Left ventricle myocardium superior (tissue), 1 donor: ENCODE measurements at places on chromosomes 11 and 22. TPM values are rescaled to one million over a fixed set of nuclear protein-coding genes. Genes with fewer than 3 reads are reported as not detected.

DNA sequence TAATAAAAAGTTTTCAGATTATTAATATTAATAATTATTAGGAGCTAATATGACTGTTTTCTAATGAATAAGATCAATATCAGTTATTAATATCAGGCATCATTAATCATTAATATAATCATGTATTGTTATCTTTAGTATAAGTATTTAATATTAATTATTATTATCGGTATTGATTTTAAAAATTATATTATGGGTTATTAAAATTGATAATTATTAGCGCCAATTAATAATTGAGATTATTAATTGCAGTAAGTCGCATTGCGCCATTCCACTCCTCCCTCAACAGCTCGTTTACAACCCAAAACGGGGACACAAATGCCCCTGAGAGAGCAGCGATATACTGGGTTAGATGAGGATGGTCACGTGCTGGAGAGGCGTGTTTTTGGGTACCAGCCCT is 20.2 kb downstream of the XNDC1N start:
- no peak for DNase-seq

SYTL2 gene
- 2.8 TPM for total RNA-seq

DNA sequence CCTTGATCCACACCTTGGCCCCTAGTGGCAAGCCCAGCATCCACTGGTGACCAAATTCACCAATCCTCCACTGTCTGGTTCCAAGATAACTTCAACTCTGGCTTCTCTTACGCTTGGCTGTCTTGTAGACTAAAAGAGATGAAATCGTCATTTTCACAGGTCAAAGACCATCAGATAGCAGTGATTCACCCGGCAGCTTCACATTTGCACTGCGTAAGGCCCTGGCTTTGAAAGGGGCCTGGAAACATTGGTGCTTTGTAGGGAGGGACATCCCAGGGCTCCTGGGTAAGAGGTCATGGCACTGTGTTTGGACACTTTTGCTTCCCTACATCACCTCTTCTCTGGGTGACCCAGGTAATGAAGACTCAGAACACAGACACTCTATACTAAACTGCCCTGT is 30.1 kb upstream of the FADD start:
- DNase-seq: no peak

BIRC3 gene
- 8.2 TPM for total RNA-seq

GRCh38 chr11:76837696-76838677 is 22.7 kb upstream of the ACER3 start:
- no peak for DNase-seq

ST14 gene
- 2.1 TPM for total RNA-seq

DNA sequence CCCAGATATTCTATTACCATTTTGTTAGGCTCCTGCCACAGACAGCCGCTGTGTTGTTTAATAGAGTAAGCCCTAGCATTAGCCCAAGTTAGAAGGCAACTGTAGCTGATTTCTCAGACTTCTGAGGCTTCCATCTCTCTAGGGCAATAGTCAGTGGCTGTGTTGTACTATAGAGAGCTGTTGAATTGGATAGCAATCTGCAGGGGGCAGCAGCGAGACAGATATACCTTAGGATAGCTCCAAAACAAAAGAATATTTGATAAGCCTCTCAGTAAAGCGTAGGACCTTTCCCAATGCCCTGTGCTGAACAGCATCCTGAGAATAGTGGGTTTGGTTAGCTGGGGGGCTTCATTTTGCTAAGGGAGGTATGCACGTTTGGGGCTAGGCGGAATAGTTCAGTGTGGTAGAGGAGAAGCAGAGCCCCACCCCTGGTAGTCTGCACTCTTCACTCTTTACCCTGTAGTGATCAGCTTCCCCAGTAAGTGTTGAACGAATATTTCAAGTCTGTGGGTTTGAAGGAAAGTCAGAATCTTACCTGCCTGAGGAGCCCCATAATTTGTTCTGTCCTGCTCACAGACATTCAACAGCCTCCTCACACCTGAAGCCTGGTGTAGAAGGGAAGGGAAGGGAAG is 515.1 kb downstream of the INSC start:
- peak; percentile 46 for DNase-seq

DNA sequence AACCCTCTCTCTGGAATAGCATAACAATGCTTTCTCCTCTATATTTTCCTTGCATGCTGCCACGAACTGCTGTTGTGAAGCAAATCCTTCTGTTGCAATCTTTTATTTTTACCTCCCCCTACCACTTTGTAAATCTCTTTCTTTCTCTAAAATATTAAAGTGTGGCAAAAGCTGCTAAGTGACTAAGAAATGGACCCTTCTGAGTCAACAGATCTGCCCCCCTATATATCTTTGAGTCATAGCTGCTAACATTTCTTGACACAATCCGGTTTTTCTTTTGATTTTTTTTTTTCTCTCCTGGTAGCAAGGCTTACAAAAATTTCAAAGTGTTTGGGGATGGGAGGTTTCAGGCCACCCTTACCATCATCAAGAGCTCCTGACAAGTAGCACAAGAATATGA is 39.0 kb upstream of the KIRREL3 start:
- no peak for DNase-seq

- DNase-seq: no peak
These were observed 6.9 kb downstream of the CADM1 start for GRCh38 chr11:115497303-115497702.

- no peak for DNase-seq
These were observed 13.4 kb upstream of the DAGLA start for GRCh38 chr11:61666684-61667297.

- DNase-seq: no peak
These were observed 401.3 kb upstream of the CADM1 start for GRCh38 chr11:115905341-115906000.

DNA sequence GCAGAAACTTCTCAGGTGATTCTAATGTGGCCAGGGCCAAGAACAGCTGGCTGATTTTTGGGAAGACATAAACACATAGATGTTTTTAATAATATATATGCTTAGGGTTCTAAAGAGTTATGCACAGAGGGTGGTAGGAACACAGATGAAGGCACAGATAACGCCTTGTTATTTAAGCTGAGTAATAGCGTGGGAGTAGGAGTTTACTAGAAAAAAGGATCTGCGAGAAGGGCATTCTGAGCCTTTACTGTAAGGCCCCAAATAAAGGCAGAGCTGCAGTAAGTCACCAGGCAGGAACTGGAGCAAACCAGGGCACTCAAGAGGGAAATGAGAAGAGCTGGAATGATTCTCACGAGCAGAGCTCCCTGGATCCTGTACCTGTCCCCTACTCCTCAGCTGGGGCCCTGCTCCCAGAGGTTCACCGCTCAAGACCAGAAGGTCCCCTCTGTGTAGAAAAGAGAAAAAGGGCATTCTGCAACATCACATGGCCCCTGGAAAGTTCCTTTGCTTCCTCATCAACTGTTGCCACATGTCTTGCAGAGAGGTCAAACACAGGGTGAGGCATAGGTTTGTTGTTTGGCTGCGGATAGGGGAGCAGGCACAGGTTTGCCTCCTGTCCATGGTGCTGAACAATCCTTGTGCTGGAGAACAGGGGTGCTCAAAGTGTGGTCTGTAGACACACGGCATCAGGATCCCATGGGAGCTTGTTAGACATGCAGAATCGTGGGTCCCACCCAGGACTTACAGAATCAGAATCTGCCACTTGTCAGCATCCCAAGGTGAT is 125.7 kb downstream of the TENM4 start:
- no peak for DNase-seq

KRTAP5-9 gene
- not detected for total RNA-seq

GRCh38 chr22:32901925-32902324 is 100.4 kb downstream of the TIMP3 start:
- no peak for DNase-seq

GRCh38 chr11:43845816-43846215 is 34.8 kb upstream of the ALKBH3 start:
- DNase-seq: no peak

GRCh38 chr22:24059121-24059520 is 48.0 kb downstream of the CABIN1 start:
- no peak for DNase-seq

DNA sequence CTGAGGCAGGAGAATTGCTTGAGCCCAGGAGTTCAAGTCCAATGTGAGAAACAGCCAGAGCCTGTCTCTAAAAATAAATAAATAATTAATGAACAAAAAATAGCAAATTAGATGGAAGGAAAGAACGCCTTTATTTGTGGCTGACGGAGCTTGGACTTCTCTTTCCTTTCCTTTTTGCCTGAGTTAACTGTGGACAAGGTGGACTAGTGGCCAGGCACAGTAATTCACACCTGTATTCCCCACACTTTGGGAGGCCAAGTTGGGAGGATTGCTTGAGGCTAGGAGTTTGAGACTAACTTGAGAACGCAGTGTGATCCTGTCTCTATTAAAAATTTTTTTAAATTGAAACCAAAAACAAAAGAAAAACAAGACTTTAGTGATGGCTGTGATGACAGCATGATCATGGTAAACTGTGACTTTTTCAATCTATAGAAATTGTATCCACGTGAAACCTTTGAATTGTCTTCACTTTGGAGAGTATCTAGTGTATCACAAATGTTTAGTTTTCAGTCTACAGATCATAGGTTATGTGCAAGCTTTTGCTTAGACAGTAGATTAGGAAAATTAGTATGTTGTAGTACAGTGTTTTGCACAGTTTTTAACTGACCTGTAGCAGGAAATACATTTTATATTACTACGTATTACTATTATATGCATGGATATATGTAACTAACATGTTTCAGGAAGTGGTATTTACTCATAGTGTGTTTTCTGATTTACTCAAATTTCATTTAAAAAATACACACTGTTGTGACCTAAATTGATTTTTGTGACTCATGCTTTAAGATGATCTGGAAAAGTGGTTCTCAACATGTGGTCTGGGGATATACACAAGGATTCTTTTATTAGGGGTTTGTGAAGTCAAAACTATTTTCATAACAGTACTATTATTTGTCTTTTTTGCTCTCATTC is 42.1 kb downstream of the KDM2A start:
- no peak for DNase-seq

DNA sequence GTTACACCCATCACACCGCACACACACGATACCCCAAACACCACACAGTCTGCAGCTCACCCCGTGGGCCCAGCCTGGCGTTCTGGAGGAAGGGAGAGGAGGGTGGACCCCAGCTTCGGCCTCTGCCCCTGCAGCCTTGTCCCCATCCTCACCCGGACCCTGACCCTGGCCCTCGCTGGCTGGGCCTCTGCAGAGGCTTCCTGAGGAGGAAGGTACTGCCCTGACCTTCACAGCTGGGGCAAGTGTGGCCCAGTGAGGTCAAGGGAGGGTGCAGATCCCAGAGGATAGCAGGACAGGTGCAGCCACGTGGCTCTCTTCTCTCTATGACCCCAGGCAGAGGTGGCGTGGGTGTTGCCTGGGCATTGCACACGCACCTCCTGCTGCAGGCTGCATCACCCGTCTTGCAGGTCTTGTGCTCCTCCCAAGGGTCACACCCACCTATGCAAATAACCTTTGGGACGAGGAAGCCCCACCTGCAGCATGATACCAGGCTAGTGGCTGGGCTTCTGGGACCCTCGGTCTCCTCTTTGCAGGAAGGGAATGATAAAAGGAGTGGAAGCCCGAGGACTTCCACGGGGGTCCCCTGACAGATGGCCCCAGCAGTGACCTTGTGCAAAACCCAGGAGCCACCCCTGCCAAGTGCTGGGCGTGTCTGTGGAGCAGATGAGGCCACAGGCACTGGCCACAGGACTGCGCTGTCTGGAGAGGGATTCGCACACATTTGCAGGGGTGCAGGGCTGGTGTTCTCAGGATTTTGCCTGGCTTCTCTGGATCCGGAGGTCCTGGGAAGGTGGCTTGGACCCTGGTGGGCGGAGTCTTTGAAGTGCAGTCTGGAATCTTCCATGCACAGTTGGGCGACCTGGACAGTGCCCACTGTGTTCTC is 1241.5 kb downstream of the BRD1 start:
- DNase-seq: no peak

- no peak for DNase-seq
These were observed 426.6 kb downstream of the BRD1 start for GRCh38 chr22:49400941-49401598.

- no peak for DNase-seq
These were observed 1.8 kb upstream of the NCF4 start for GRCh38 chr22:36858966-36859365.

DNA sequence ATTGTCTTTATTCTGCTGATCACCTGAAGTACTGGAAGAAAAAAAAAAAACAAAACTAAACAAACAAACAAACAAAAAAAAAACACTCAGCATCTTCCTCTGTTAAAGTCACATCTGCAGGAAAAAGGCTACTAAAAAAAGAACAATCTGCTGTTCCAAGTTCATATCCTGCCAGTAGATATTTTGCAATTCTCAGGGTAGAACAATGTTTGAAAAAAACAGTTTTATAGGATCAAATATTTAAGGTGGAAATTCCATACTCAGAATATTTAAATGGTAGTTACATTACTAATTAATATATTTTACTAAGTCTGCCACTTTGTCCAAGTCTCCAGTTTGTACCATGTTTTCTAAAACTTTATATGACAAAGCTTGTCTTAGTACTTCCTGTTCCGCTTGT is 175.2 kb downstream of the SBF2 start:
- DNase-seq: no peak

- DNase-seq: no peak
These were observed 56.3 kb upstream of the SLC5A12 start for GRCh38 chr11:26778000-26778757.

PIH1D2 gene
- 1.6 TPM for total RNA-seq

TSG101 gene
- total RNA-seq: 63.3 TPM

LRRC55 gene
- 0.35 TPM for total RNA-seq

GRCh38 chr22:25281675-25282345 is 62.4 kb downstream of the CRYBB2 start:
- no peak for DNase-seq
